ENCODE measurements at places on chromosomes 1 and 21.

- no peak for DNase-seq
Observed at GRCh38 chr1:115793162-115793561, 24.6 kb upstream of the CASQ2 start.

DNA sequence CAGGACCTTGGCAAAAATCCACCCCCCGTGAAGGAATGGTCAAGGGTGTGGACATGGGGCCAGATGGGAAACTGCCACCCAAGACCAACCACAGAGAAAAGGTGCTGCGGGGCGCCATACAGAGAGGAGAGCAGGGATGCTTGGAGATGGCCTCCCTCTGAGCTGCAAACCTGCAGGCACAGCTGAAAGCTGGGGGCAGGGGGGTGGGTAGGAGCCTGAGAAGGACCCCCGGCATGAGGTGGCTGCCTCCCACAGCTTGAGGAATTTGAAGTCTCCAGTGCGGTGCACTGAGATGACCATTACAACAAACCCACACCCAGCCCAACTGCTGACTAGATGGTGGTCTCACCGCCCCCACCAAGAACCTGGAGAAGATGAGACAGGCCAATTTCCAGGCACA, 84.8 kb downstream of the WDR4 start:
- DNase-seq, result no peak

DNA sequence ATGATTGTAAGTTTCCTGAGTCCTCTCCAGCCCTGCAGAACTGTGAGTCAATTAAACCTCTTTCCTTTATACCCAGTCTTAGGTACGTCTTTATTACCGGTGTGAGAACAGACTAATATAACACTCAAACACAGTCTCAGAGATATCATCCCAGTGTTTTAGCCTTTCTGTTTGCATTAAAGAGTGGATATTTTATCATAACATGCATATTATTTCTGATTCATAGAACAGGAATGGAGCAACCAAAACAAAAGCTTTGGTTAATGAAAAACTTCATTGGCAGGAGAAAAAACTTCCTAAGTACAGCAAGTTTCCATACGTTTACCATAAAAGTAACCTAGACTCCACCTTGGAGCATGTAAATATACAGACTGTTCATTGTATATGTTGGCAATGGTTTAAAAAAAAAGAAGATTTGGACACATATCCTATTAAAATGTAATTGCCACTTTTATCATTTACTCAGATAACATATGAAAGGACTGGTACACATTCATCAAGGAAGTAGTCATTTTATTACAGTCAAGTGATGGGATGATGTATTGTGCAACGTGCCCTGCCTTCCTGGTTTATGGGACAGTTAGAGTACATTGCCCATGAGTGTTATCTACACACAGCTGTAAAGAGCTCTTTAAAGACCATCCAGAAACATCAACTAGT, 144.8 kb downstream of the ETS2 start:
- DNase-seq, result peak; percentile 51

DNA sequence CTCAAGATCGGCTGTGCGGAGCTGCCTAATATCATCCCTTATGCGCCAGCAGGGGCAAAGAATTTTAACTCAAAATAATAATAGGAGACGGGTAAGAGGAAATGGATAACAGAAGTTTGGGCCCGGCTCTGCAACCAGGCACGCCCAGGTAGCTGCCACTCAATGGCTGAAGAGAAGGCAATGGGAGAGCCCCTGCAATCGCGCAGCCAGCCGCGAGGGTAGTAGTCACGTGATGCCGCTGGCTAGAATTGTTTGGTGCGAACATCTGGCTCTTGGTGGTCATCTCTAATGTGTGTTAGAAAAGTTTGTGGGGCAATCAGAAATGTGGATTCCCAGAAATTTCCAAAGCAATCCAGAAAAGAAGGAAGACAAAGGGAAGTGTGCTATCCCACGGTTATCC, 12.3 kb downstream of the BARHL2 start:
- DNase-seq, result no peak

DNA sequence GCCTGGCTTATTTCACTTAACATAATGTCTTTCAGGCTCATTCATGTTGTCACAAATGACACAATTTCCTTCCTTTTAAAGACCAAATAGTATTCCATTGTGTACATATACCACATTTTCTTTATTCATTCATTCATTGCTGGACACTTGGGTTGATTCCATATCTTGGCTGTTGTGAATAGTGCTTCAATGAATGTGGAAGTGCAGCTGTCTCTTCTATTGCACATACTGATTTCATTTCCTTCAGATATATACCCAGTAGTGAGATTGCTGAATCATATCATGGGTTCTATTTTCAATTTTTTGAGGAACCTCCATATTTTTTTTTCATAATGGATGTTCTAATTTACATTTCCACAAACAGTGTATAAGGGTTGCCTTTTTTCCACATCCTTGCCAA, 38.6 kb upstream of the WLS start:
- DNase-seq, result no peak

- no peak for DNase-seq
Observed at GRCh38 chr1:51000160-51000559, 30.1 kb downstream of the CDKN2C start.

GRCh38 chr1:101314244-101314643, 77.4 kb downstream of the S1PR1 start:
- DNase-seq, result peak; percentile 32

DNA sequence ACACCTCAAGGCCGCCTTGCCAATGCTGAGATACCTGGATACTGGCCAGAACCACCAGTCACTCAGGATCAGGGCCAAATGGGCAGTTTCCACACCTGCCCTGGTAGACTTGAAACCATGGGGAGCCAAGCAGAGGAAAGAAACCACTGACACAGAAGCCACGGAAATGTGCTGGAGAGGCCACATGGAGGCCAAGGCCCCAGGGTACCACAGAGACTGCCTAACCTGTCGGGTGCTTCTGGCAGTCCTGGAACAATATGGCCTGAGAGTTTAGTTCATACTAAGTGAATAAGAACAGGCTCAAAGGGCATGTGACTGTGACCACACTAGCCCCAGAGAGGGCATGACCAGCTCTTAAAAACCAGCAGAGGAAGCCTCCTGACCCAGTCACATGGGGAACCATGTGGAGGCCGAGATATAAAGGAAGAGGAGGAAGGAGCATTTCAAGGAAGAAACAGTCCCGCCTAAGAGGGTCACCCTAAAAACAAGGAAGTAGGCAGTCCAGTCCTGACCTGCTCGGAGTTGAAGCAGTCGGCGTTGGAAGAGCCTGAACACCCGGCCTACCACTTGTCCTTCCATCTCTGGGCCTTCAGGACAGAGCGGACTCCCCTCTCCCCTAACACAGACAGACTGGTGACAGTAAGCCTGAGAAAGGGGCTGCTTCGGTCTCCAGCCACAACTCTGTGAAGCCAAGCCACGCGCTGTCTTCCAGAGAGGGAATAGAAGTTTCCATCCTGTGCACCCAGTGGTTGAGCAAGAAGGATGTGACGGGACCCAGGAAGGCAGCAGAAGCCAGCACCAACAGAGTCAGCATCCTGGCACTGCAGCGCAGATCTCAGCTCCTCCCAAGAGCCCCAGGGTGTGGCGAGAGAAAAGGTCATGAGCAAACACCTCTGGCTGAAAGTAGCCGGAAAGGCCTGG, at the start of gene DENND2D:
TSS of gene DENND2D (minus strand) at position 766 of the 921 bp plus-strand sequence. CDS start at position 579, 187 bp downstream.
- DNase-seq, result no peak

GRCh38 chr1:53186533-53186932, 10.1 kb upstream of the CPT2 start:
- DNase-seq, result no peak

DNA sequence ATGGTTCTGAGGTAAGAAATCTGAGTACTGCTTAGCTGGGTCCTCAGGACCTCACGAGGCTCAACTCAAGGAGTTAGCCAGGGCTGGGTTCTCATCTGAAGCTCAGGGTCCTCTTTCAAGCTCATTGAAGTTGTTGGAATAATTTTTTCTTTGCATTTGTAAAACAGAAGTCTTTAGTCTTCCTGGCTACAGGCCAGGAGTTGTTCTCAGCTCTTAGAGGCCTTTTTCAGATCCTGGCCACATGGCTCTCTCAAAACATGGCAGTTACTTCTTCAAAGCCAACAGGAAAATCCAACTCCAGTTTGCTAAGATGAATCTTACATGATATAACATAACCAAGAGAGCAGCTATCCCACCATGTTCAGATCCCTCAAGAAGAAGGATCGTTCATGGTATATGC, 92.3 kb upstream of the CHODL start:
- DNase-seq, result no peak

GRCh38 chr1:41404308-41404761, 43.1 kb downstream of the FOXO6 start:
- DNase-seq, result no peak

All from HS-5 (cell line).